ENCODE measurements at places on chromosomes 12 and 14. TPM values are rescaled to one million over a fixed set of nuclear protein-coding genes. Genes with fewer than 3 reads are reported as not detected.

DNA sequence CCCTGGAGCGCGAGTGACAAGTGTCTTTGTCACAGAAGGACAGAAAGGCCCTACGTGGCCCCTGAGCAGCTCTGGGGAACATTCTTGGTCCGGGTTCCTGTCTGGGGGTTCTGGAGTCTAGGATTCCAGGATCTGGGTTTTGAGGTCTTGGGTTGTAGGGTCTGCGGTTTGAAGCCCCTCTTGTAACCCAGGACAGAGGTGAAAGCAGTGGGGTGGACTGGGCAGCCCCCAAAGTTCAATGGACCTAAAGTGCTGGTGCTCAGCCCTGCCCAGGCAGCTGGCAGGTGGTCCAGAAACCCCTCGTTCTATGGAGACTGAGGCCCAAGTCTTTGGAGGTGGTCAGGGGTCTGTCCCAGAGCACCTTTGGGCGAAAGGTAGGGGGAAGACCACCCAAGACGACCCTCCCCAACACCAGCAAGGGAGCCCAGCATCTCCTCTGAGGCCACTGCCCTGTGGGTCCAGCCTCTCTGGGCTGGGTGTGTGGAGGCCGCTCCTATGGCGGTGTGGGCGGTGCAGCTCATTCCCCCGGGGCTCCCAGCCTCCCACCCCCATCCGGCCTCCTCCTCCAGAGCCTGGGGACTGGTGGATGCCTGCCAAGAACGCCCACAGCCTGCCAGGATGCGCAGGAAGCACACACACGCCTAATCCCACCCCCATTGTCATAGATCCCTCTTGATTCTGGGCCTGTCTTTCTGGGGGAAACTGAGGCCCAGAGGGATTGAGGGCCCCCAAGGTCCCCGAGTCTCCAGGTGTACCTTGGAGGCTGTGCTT, 30.2 kb upstream of the ANKRD9 start:
- DNase-seq = no peak

Gene CIT
- 2.1 TPM for total RNA-seq

- DNase-seq = no peak
Measured at GRCh38 chr12:100926669-100927248, 132.2 kb downstream of the ANO4 start.

Gene ADAMTS20
- not detected for total RNA-seq

- no peak for DNase-seq
Measured at GRCh38 chr12:22627371-22627770, 2.4 kb downstream of the ETNK1 start.

- no peak for DNase-seq
Measured at GRCh38 chr12:89857652-89858274, 149.1 kb upstream of the ATP2B1 start.

GRCh38 chr12:6471989-6472360, 1.5 kb upstream of the VAMP1 start:
- DNase-seq = no peak

GRCh38 chr12:19457561-19457960, 18.3 kb downstream of the AEBP2 start:
- no peak for DNase-seq

DNA sequence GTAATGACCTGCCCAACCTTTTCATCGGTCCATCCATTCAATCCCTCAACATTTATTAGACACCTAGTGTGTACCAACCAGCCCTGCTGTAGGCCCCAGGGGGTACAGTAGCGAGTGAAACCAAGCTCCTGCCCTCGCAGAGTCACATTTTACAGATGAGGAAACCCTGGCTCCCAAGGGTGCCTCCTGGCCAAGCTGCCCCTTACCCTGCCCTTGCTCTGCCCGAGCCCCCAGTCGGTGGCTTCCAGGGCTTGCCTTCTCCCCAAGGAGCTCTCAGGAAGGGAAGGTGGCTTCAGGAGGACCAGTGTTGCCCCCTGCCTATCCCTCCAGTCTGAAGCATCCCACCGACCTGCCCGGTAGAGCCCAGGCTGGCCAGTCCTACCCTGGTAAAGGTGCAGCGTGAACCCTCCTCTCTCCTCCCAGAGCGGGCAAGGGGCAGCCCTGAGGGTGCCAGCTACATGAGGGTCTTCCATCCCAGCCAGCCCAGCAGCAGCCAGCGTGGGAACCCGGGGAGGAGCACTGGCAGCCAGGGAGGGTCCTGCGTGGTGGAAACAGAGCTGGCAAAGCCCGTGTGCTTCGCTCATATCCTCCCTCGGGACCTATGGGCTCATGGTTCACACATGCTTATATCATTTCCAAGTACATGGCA, 670 bp upstream of the BEGAIN start:
- DNase-seq = no peak

Gene TAMALIN
- 31.7 TPM for total RNA-seq

- no peak for DNase-seq
Measured at GRCh38 chr12:50275556-50275955, 7.8 kb downstream of the LIMA1 start.

GRCh38 chr12:130826151-130826801, 12.8 kb downstream of the STX2 start:
- peak; percentile 73 for DNase-seq

DNA sequence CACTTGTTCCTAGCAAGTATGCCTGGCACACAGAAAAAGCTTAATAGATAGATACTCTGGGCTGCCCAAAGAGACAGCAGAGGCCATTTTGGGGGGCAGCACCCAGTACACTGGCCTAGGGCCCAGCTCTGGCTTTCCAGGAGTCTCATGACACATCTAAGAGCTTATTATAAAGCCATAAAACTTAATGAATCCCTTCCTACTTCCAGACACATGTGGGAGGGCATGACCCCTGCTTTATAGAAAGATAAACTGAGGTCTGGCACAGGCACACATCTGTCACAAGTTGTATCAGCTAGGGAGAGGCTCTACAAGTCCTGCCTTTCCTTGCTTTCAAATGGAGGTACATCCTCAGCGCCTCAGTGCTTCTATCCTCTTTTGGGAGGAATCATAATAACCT, 27.1 kb downstream of the FMNL3 start:
- no peak for DNase-seq

DNA sequence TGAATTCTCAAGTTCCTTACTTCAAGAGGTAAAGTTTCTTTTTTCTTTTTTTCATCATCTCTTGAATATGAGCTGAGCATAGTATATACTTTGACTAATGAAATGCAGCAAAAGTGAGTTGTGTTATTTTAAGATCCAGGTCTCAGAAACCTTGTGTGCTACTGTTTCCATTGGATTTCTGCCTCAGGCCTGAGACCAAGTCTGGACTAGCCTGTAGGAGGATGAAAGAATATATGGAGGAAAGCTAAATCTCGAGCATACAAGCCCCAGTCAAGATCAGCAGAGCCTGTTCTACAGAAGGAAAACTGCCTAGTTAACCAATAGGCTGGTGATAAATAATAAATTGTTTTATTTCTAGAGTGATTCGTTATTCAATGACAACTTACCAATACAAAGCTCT, 652.5 kb downstream of the C12orf50 start:
- no peak for DNase-seq

Gene ATL1
- 2.1 TPM for total RNA-seq

Gene PTPN21
- 0.07 TPM for total RNA-seq

DNA sequence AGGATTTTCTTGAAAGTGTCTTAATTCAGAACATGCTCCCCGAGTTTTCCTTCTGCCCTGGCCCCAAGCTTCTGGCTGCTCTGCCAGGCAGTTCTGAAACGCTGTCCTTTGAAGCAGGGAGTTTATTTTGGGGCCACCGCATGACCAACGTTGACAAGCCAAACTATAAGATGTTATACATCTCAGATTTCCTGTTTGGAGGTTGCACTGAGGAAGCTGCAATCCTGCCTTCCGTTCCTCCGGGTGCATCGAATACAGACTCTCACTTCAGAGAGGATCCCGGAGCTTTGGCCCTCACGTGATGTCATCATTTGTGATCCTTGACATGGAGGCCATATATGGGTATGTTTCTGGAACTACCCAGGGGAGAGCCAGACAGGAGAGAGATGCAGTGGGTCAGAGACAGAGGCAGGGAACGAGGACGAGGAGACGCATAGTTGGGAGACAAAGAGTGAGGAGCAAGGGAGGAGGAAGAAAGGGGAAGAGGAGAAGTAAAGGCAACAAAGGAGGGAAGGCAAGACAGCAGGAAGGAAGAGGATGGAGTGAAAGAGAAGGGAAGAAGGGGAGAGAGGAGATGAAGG, at the start of gene ASB2:
ASB2 (minus strand) TSS at position 94 of the 581 bp plus-strand sequence. CDS start 12,031 bp downstream, outside the sequence.
- no peak for DNase-seq

DNA sequence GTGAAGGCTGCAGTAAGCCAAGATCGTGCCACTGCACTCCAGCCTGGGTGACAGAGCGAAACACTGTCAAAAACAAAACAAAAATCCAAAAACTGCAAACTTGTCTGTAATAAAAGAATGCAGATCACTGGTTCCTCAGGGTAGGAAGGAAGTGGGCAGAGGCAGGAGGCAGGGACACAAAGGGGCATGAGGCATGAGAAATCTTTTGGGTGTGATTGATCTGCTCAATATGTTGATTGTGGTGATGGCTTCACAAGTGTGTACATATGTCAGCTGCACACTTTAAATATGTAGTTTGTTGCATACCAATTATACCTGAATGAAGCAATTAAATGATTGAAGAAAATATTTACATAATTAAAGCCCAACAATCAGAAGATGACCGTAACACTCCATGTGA, 117.6 kb downstream of the CMAS start:
- DNase-seq = no peak

Gene CIROP
- not detected for total RNA-seq

GRCh38 chr12:109538191-109538863, 35.0 kb downstream of the MMAB start:
- DNase-seq = no peak

- DNase-seq = no peak
Measured at GRCh38 chr12:124295431-124296058, 652 bp downstream of the RFLNA start.

Gene SDS
- not detected for total RNA-seq

- no peak for DNase-seq
Measured at GRCh38 chr14:92951261-92951660, 28.3 kb downstream of the CHGA start.

DNA sequence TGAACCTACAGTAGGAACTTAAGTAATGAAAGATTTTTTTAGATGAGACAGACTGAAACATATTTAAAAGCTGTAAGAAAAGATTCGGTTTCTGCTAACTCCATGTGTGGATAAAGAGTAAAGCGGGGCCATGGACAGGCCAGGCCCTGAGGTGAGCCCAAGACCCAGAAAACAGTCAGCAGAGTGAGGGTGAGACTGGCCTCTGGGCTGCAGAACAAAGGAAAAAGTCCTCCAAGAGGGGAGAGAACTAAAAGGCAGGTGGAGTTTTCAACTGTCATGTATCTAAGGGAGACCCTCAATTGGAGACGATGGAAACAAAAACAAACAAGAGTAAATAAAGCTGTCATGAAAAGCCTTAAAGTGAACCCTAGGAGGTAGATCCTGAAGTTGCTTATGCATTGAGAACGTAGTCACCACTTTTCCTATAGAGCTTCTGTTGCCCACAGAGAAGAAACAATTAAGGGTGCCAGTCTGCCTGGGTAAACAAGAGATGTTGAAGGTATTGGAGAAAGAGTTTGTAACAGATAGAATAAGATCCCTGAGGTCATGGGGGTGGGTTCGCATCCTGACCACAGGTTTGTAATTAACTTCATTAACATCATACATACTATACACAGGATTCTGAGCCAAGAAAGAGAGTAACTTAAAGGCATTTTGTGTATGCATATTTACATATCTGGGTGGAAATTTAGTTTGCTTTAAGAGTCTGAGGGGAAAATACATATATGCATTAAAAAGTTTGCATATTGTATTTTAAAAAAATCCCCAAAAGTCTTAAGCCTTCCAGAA, 268.7 kb upstream of the PDE3A start:
- DNase-seq = no peak

Gene NT5DC3
- 6.3 TPM for total RNA-seq

Gene ZFHX2
- 1.3 TPM for total RNA-seq

Gene WNT5B
- not detected for total RNA-seq

GRCh38 chr12:103468837-103469236, 26.9 kb downstream of the C12orf42 start:
- DNase-seq = no peak

DNA sequence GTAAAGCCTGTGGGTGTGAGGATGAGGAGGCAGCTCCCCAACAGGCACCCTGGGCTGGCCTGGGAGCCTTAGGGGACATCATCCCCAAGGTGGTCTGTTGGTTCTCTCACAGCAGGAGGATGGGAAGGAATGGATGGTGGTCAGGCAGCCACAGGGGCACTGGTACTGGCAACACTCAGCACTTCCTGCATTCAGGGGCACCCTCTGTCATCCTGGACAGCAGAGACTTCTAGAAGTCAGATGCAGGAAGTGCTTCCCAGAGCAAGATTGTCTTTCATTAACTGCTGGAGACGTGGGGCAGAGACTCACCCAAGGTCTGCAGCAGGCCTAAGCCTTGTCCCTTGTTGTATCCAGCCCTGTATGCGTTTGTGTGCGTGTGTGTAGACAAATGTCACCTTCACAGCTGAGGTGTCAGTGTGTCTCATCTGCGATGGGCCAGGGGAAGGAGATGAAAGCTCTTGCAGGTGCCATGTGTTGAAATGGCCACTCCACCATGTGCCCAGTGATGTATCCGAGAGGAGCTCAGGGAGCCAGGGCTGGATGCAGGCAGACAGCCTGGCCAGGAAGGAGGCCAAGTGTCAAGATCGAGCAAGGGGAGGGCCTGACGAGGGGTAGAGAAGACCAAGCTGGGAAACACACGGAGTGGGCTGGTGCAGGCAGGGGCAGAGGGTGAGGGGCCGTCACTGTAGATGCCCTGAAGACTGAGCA, 85.1 kb downstream of the PITPNM2 start:
- DNase-seq = no peak

Gene NCOR2
- total RNA-seq = 139 TPM

GRCh38 chr12:76032043-76032981, 736 bp upstream of the PHLDA1 start:
- DNase-seq = no peak

- DNase-seq = no peak
Measured at GRCh38 chr12:87960566-87960965, 68.6 kb downstream of the C12orf50 start.

- no peak for DNase-seq
Measured at GRCh38 chr14:89298056-89298834, 118.8 kb downstream of the FOXN3 start.

DNA sequence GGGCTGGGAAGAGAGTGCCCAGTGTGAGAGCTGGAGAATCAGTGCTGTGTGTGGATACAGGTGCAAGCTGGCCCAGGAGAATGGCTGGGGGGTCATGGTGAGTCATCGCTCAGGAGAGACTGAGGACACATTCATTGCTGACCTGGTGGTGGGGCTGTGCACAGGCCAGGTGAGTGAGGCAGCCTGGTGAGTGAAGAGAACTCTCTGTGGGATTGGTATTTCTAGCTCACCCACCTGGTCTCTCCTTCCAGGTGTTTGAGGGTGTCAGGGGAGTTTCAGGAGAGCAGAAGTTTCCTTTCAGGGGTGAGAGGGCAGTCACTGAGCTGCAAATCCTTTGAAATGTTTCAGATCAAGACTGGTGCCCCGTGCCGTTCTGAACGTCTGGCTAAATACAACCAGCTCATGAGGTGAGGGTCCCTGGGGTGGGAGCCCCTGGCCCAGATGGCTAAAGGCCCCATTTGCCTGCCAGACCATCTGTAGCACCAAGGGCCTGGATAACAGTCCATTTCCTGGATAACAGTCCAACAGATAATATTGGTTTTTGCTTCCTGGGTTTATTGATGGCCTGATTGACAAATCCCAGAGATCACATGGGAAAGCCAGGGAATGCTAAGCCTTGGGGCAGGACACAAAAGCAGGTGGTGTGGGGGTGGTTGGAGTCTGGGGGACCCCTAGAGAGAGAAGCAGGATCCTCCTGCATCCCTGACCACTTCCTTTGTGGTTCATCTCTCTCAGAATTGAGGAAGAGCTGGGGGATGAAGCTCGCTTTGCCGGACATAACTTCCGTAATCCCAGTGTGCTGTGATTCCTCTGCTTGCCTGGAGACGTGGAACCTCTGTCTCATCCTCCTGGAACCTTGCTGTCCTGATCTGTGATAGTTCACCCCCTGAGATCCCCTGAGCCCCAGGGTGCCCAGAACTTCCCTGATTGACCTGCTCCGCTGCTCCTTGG, 5.5 kb upstream of the ATN1 start:
- no peak for DNase-seq

Gene CPNE8
- total RNA-seq = 6.1 TPM
